ENCODE measurements at places on chromosomes 2 and 18.

DNA sequence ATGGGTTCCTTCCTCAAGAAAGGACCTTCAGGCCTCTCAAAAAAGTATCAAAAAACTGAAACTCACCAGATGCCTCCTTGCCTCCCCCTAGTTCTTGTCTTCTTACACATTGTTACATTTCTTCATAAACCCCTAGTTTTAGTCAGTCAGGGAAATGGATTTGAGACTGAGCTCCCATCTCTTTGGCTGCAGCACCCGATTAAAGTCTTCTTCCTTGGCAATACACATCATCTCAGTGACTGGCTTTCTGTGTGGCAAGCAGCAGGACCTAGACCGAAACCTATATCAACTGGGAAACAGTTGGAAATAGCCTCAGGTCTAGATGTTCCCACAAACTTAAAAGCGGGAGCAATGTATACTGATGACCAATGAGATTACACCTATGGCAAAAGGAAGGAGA lies 512.2 kb upstream of the PKDCC start:
- DNase-seq = no peak

DNA sequence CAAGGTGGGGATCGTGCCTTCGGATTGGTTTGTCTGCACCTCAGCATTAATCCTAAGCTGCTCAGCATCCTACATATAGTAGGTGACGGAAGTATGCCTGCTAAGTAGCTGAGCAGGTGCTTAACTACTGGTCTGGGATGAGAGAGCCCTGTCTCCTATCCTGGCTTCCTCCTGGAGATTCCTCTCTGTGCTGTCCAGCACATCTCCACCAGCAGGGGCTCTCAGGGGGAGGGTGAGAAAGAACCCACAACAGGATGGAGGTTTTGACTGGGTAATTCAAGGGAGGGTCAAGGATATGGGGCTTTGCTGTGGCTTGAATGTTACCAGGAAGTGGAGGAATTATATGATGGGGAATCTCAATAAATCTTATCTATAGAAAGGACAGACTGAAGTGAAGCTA lies 45.4 kb upstream of the KIF5C start:
- DNase-seq = no peak

DNA sequence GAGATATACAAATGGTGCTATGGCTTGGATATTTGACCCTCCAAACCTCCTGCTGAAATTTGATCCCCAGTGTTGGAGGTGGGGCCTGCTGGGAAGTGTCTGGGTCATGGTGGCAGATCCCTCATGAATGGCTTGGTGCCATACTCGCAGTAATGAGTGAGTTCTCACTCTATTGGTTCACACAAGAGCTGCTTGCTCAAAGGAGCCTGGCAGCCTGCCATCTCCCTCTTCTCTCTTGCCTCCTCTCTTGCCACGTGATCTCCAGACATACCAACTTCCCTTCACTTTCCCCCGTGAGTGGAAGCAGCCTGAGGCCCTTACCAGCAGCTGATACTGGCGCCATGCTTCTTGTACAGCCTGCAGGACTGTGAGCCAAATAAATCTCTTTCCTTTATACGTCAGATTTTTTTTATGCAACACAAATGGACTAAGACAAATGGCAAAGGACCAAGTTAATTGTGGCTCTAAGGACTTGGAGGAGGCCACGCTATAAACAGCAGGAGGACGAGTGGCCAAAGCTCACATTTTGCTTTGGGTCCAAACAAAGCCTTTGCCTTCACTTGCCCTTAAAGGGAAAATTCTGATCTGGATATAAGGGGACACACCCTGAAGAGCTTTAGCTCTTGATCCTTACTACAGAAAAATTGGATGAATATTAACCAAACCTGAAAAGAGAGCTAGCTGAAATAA lies 214.7 kb downstream of the SS18 start:
- DNase-seq = no peak

GRCh38 chr2:204892506-204893255 lies 347.4 kb downstream of the PARD3B start:
- DNase-seq = no peak

DNA sequence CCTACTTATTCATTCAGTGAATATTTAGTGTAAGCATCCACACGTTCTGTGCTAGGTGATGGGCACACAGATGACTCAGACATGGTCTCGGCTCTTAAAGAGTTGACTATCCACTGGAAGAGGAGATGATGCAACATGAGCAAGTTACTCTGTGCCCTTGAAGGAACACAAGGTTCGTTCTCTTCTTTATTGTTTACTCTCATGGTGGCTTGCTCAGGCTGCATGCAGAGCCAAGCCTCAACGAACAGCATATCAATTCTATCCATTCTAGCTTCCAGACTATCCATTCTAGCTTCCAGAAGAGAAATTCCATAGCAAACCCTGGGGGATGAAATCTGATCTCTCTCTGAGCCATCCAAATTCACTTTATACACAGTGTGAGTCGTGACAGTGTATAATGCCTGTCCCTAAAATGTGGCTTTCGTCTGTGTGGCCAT lies 68.1 kb upstream of the CTAGE1 start:
- no peak for DNase-seq

GRCh38 chr2:169712791-169713227 lies 18.5 kb downstream of the PHOSPHO2 start:
- DNase-seq = no peak

- no peak for DNase-seq
These were observed 371.5 kb downstream of the LNPK start for GRCh38 chr2:175630280-175631244.

GRCh38 chr2:29129586-29130281 lies 14.5 kb downstream of the CLIP4 start:
- no peak for DNase-seq
